Amniotic epithelial cell (primary cell): ENCODE measurements at places on chromosomes 7 and 10.

- peak; percentile 69 for DNase-seq
Measured at GRCh38 chr10:87551326-87551725, 46.6 kb downstream of the MINPP1 start.

- DNase-seq, result peak; percentile 3
Measured at GRCh38 chr7:140769852-140770251, 73.3 kb downstream of the NDUFB2 start.

DNA sequence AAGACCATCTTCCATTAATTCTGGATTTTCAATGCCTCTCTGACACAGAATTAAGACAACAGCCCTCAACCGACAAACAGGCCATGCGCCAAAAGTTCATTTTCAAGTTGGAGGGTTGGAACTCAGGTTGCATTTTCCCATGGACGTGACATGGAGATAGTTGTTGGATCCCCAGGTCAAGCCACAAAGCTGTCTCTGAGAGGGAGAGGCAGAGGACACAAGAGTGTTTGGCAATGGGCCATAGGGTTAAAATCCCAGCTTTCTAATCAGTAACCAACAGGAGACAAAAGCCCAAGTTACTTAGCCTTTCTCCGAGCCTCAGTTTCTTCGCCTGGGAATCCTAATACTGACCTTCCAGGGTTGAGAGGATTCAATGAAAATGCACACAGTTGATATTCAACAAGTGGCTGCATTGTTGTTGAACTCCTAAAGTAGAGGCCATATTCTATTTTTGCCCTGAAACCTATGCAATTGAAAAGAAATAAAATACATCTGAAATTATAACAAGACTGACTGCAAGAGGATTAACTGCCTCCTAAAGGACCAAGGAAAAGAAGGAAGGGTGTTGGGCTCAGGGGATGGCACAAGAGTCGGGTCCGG is 44.3 kb downstream of the SORBS1 start:
- no peak for DNase-seq

DNA sequence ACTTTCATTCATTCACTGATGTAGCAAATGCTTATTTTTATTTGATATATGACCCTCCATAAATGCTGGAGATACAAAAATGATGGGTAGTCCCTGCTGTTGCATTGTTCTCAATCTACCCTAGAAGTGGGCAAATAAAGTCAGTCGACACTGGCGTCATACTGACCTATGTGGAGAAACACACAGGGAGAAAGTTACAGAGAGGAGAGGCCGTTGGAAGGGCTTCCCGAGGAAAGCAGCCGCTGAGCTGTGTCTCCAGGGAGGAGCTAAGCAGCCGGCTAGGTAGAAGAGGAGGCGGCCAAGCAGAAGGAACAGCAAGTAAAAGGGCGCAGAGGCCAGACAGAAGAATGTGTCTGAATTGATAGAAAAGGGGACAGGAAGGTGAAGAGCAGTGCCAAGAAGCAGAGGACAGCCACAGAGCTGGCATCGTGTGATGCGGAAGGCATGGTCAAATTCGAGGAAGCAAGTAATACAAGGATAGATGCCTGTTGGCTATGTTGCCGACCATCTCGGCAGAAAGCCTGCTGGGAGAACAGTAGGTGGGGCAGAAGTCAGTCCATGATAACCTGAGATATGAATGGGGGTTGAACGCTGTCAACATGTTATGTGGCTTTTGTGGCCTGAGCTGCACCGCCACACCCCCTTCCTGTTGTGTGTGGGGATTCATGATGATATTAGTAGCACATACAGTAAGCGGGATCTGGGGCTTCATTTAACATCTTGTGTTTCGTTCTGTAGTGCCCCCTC is 25.9 kb downstream of the ST8SIA6 start:
- no peak for DNase-seq

- peak; percentile 81 for DNase-seq
Measured at GRCh38 chr10:77613476-77614130, 24.0 kb downstream of the KCNMA1 start.

GRCh38 chr7:134720091-134720935 is 59.1 kb upstream of the CALD1 start:
- DNase-seq, result peak; percentile 75

DNA sequence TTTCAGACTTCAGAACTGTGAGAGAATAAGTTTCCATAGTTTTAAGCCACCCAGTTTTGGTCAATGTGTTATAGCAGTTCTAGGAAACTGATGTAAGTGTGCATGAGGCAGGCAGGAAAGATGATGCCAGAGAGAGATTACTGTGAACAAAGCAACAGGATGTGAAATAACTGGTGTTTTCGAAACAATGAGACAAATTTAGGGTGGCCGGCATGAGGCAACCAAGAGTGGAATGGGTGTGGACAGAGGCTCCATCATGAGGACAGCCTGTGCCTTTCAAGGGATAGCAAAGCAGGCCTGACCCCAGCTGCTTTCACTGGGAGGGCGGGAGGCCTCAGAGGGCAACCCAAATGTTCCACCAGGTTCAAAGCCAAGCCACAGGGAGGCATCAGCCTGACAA is 67.3 kb upstream of the UCN3 start:
- DNase-seq, result peak; percentile 15

- DNase-seq, result no peak
Measured at GRCh38 chr7:111483078-111483477, 79.2 kb downstream of the IMMP2L start.

DNA sequence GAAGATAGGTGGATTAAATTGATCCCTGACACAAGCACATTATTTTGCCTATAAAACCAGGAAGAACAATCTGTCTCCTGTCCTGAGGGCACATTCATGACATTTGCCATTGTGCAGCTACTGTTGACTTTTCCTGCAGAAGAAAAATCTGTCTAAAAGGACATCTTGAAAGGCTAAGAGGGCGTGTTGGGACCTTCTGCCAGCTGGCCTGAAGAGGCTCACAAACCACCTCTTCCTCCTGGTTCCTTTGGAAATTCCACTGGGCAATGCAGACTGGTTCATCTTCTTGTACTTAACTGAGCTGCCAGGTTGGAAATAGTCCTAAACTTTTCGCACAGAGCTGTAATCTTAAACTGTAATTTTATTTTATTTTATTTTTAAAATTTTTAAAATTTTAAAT is 35.7 kb upstream of the PIP start:
- no peak for DNase-seq

- peak; percentile 48 for DNase-seq
Measured at GRCh38 chr7:77409005-77409738, 7.0 kb downstream of the GSAP start.

DNA sequence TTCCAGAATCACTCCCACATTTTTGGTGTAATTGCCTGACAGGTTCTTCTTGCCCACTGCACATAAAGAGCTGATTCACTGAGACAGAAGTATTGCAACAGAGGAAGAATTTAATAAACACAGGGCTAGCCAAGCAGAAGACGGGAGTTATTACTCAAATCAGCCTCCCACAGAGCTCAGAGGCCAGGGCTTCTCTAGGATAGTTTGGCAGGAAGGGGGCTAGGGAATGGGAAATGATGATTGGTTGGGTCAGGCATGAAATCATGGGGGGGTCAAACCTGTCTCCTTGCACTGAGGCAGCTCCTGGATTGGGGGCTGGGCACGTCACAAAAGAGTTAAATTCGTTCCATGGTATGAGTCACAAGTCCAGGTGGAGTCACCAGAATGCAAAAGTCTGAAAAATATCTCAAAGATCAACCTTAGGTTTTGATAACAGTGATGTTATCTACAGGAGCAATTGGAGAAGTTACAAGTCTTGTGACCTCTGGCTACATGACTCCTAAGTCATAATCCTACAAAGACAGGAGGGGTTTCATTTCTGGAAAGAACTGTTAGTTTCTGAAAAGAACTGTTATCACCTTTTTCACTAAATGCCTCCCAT is 30.2 kb upstream of the ERCC6 start:
- peak; percentile 98 for DNase-seq

- no peak for DNase-seq
Measured at GRCh38 chr10:17077346-17077781, 52.2 kb downstream of the CUBN start.

DNA sequence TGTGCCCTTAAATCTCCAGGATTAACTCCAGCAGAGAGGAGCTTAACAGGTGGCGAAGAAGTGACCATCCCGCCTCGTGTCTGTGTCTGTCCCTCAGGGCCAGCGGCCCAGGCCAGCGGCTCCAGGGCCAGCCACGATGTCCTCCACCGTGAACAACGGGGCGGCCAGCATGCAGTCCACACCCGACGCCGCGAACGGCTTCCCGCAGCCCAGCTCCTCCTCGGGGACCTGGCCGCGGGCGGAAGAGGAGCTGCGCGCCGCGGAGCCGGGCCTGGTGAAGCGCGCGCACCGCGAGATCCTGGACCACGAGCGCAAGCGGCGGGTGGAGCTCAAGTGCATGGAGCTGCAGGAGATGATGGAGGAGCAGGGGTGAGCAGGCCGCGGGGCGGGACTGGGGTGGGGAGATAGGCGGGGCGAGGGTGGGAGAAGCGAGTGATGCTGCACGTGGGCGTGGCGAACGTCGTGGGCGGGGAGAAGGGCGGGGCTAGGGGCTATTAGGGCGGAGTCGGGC is 33.3 kb downstream of the SRRM3 start:
- peak; percentile 87 for DNase-seq

GRCh38 chr10:101066146-101066895 is 4.5 kb downstream of the KAZALD1 start:
- DNase-seq, result no peak

DNA sequence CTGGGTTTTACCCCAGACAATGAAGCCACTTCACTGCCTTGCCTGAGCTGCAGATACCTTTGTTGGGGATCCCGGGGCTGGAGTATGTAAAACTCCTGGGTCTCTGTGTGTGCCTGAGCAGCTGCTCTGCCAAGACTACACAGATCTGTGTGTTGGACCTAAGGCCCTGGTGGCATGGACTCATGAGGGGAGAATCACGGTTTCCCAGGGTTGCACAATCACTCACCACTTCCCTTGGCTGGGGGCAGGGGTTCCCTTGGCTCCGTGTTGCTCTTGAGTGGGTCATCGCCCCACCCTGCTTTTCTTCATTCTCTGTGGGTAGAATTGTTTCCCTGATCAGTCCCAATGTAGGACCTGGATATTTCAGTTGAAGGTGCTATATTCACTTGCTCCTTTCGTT is 13.9 kb upstream of the TBATA start:
- peak; percentile 34 for DNase-seq

GRCh38 chr10:3987143-3987974 is 202.3 kb upstream of the KLF6 start:
- DNase-seq, result peak; percentile 29

DNA sequence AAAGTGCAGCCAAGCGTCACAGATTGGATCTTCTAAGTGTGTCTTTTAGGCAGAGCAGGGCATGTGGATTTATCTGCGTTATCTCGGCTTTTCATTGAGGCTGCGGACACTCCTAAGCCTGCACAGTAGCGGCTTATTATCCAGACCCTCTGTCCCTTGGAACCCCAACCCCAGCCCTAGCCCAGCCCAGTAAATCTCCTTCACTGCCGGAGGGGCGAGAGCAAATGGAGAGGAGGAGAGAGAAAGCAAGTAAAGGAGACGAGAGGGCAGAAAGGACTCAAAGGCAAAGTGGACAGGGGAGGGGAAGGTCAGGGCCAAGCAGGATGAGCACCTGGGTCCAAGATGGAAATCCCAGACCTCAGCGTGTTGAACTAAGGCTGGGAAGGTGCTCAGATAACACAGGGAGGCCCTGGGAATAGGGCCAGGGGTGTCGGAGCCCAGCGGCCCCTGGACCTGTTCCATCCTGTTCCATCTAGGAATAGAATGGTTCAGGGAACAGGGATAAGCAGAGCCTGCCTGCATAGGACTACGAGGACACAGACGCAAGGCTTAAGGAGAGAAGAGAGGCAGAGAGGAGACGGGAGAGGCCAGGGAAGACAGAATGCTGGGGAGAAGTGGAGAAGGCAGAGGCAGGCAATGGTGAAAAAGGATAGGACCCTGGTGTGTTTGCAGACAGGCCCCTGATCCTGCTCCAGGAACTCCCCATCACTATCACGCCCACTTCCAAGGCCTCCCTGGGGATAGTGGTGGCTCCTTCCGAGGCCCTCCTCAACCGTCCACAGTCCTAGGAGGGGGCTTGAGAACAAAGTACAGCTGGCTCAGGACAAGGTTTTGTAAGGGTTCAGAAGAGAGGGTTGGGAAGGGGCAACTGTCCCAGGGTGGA is 99.6 kb downstream of the CHST15 start:
- no peak for DNase-seq

DNA sequence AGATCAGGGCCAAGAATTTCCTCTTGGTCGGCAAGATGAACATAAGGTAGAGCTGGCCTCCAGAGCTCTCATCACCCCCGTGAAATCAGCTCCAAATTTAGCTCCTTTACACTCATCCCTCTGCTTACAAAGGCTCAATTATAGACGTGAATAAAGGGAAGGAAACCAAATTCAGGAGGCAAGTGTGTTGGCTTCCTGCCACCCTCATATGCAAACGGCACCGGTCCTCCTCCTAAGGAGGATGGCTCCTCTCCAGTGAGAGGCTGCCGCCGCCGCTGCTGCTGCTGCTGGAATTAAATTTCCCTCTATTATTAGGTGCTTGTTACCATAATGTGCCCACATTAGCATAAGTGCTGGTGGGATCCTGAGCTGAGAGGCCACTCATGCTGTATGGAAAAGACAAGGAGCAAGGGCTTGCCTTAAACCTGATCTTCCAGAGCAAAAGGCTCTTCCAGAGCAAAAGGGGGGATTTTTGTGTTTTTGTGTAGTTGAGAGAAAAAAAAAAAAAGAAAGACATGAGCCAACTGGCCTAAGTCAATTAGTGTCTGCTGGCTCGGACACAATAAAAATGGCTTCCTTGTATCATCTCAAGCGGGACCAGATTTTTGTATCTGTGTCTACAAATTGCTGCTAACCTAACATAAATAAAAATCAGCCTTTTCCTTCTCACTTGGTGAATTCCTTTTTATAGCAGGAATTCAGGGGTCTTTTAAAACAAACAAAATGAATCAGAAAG is 68.4 kb downstream of the CDHR3 start:
- DNase-seq, result no peak

DNA sequence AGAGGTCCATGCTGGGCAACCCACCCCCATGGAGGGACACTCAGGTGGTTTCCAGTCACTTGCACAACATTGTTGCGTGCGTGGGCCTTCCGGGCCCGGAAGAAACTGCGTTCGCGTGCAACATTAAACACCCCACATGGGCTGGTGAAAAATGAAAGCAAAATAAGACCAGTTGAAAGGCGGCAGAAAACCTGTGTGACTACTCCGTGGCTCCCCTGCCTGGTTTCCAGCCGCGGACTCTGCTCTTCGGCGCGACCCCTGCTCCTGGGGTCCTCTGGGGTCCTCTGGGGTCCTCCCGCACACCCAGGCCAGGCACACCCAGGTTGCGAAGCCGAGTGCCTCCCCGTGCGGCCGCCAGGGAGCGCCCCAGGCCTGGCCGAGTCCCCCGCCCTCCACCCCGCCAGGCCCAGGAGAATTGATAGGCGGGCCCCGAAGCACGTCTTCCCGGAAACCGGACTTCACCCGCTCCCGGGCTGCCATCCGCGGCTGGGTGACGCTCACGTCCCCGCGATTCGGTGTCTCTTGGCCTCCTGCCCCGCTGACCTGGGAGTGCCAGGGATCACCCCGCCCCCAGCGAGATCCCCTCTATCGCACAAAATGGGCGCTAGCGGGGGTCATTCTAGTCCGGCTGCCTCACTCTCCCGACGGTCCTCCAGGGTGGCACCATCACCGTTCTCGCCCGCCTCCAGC is 1.9 kb upstream of the SH2D4B start:
- peak; percentile 35 for DNase-seq

GRCh38 chr10:98030093-98030821 is at the start of gene CRTAC1:
TSS of gene CRTAC1 (minus strand) at chr10:98030621. CDS start at chr10:98030472, 149 bp downstream.
- DNase-seq, result no peak
